ENCODE measurements at places on chromosomes 7 and 10.

GRCh38 chr10:48708144-48708543 is 23.5 kb downstream of the WDFY4 start:
- DNase-seq, result no peak
- H3K36me3 ChIP-seq, result no peaks in the 10 kb centered on the region
- H3K4me3 ChIP-seq, result no peak overlapping the region
- H3K27ac ChIP-seq, result no peak overlapping the region
- peaks cover 36% of the 10 kb centered on the region for H3K27me3 ChIP-seq

- H3K4me1 ChIP-seq, result no peaks in the 10 kb centered on the region
- no peak for DNase-seq
- H3K27me3 ChIP-seq, result no peaks in the 10 kb centered on the region
Measured at GRCh38 chr7:48760528-48761265, 163.7 kb upstream of the CDC14C start.

DNA sequence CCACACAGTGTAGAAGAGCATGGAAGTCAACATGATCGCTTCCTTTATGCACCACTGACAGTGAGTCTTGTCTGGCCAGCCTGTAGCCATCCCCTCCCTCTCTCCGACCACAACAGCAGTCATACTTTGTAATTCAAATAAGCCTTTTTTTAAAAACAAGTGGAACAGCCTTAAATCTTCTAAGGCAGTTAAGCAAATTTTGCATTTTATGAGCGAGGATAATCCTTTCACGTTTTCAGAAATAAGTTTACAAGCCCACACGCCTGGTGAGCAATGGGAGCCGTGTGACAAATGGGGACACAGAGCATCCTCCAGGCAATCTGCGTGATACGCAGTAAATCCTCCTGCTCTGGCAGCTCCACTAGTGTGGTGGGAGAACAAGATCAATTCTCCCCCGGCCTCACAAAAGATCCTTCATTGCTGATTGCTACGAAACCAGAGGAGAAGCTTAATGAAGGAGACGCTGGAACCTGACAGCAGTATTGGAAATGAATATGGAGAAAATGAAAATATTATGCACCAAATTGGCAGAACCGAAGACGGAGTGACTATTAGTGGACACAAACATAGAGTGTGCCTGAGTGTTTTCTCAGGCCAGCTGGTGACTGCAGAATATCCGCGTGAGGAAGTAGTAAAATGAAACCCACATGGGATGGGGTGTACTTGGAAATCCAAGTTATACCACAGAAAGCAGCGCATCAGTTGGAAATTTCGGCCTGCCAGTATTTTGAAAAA is 104.2 kb upstream of the CDCA7L start:
- H3K27ac ChIP-seq, result no peak overlapping the region
- H3K36me3 ChIP-seq, result no peaks in the 10 kb centered on the region
- peaks cover 61% of the 10 kb centered on the region for H3K27me3 ChIP-seq
- H3K4me1 ChIP-seq, result no peaks in the 10 kb centered on the region
- no peak overlapping the region for H3K4me3 ChIP-seq

- peaks cover 5% of the 10 kb centered on the region for H3K36me3 ChIP-seq
- DNase-seq, result no peak
- no peaks in the 10 kb centered on the region for H3K27me3 ChIP-seq
- peak overlapping the region; percentile 34 for H3K27ac ChIP-seq
Measured at GRCh38 chr7:139725077-139725476, 52.7 kb downstream of the HIPK2 start.

GRCh38 chr10:117134306-117135025 is 3.6 kb downstream of the VAX1 start:
- DNase-seq, result no peak
- peaks cover 11% of the 10 kb centered on the region for H3K36me3 ChIP-seq
- peaks cover 79% of the 10 kb centered on the region for H3K27me3 ChIP-seq
- no peak overlapping the region for H3K27ac ChIP-seq

DNA sequence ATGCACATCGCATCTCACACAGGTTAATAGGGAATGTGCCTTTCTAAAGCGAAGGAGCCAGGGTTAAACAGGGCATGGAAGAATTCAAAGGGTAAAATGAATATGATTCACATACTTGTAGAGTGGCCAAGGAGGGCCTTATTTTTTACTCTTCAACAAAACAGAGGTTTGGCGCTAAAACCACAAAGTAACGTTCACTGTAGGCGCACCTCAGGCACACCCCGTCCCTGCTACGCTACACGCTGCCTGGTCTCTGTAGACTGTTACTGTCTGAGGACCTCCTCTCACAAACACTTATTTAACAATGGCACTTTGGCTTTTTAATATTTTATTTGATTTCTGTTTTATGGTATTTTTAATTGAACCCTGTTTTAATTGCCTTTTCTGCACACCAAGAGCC is 462.1 kb upstream of the GALNT17 start:
- peaks cover 7% of the 10 kb centered on the region for H3K4me1 ChIP-seq
- H3K36me3 ChIP-seq, result no peaks in the 10 kb centered on the region
- peak overlapping the region; percentile 78 for H3K4me3 ChIP-seq
- H3K27me3 ChIP-seq, result no peaks in the 10 kb centered on the region
- peak overlapping the region; percentile 77 for H3K27ac ChIP-seq

- H3K27me3 ChIP-seq, result no peaks in the 10 kb centered on the region
- H3K4me1 ChIP-seq, result no peaks in the 10 kb centered on the region
- H3K36me3 ChIP-seq, result no peaks in the 10 kb centered on the region
- no peak overlapping the region for H3K4me3 ChIP-seq
Measured at GRCh38 chr10:126101736-126102135, 205.4 kb downstream of the FANK1 start.

- peaks cover 30% of the 10 kb centered on the region for H3K27me3 ChIP-seq
- H3K4me1 ChIP-seq, result peaks cover 3% of the 10 kb centered on the region
- H3K36me3 ChIP-seq, result no peaks in the 10 kb centered on the region
- no peak for DNase-seq
- H3K4me3 ChIP-seq, result no peak overlapping the region
Measured at GRCh38 chr7:104906556-104906955, 107.4 kb upstream of the KMT2E start.

DNA sequence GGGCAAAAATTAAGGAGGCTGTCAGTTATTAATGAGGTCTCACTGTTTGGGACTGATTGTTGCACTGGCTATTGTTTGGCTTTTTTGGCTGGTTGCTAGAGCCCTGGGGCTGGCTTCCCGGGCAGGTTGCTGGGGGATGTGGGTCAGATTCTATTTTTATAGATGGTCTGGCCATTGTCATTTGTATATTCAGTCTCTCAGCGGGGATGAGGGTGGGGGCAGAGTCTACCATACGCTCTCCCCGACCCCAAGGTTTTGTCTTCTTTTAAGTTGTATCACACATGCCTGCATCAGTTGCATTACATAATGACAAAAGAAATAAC is 84.3 kb upstream of the GRB10 start:
- DNase-seq, result no peak
- no peak overlapping the region for H3K4me3 ChIP-seq
- H3K36me3 ChIP-seq, result no peaks in the 10 kb centered on the region

- peaks cover 2% of the 10 kb centered on the region for H3K4me1 ChIP-seq
- no peak overlapping the region for H3K4me3 ChIP-seq
- H3K27me3 ChIP-seq, result peaks cover 4% of the 10 kb centered on the region
- DNase-seq, result no peak
- H3K27ac ChIP-seq, result no peak overlapping the region
Measured at GRCh38 chr10:114584419-114584818, 73.7 kb downstream of the ABLIM1 start.

GRCh38 chr10:50416881-50417280 is 165.6 kb upstream of the ASAH2 start:
- H3K27me3 ChIP-seq, result no peaks in the 10 kb centered on the region
- H3K4me1 ChIP-seq, result peaks cover 37% of the 10 kb centered on the region
- peak overlapping the region; percentile 43 for H3K27ac ChIP-seq
- peaks cover 2% of the 10 kb centered on the region for H3K36me3 ChIP-seq
- no peak for DNase-seq

DNA sequence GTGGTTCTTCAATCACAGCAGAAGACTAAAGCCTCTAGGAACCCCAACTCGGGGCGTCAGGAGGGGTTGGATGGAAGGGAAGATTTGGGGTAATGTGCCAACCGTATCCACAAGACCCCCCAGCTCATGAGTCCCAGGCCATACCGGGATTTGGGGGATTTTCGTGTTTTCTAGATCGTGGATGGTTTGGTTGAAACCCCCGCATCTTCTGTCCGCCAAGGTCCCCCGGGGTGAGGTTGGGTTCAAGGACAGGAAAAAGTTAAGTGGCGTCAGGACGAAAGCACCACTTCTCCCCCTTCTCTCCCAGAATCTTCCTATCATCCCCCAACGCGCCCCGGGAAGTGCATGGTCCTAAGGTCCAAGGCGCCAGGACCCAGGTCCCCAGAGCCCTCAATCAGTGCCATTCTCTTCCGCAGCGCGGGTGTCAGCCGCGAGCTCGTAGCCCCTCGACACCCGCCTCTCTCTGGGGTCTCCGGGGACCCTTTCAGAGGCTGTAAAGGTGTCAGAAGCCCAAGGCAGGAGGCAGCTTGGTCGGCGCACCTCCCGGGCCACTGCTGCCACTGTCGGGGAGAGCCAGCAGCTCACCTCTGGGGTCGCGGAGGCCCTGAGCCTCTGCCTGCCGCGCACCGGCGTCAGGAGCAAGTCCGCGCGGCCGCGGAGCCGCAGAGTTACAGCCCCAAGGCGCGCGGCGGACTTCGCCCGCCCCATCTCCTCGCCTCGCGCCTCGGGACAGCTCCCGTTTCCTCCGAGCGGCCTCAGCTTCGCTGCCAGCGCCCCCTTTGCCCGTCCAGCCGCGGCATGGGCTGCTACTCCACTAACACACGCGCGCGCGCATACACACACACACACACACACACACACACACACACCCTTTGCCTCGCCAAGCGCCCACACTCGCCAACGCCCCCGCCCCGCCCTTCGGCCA is 1.5 kb downstream of the MKX start:
- peaks cover 6% of the 10 kb centered on the region for H3K36me3 ChIP-seq
- H3K4me3 ChIP-seq, result peak overlapping the region; percentile 88
- DNase-seq, result peak; percentile 11

DNA sequence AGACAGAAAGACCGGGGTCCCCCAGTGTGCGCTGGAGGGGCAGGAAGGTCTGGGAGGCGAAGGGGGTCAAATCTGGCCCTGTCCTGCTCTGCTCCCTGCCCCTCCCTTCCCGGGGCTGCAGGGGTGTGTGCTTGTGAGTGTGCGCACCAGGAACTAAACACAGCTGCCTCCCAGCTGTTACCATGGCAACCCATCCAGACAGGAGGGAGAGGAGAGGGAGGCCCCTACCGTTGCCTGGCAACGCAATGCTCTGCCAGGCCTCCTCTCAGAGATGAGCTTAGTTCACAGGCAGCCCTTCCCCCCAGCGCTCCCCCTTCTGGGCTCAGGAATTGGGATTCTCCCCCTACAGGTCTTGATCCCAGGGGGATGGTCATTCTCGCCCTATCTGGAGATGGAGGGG is 6.1 kb downstream of the NYAP1 start:
- no peaks in the 10 kb centered on the region for H3K27me3 ChIP-seq
- H3K4me1 ChIP-seq, result peaks cover 22% of the 10 kb centered on the region
- no peak overlapping the region for H3K4me3 ChIP-seq
- H3K36me3 ChIP-seq, result no peaks in the 10 kb centered on the region

DNA sequence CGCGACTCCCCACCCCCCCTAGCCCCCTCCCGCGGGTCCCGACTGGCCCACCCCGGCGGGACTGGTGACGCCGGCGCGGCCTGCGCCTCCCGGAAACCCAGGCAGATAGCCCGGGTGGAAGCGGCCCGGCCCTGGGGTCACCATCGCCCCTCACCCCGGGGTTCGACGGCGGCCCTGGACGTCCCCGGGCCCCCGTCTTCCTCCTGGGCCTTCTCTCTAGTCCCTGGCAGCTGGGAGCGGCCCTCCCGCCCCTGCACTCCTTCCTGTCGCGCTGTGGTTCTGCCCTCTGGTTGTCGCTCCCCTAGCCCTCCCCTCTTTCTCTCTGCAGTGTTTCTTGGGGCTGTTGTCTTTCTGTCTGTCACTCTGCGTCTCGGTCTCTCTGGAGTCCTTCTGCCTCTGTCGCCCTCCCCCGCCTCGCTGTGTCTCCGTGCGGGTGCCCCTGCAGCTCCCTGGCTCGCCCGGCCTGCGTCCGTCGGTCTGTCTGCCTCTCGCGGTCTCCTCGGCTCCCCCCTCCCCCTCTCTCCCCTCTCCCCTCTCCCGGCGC is 90.5 kb upstream of the PAX2 start:
- peaks cover 76% of the 10 kb centered on the region for H3K27me3 ChIP-seq
- no peak for DNase-seq
- H3K4me3 ChIP-seq, result peak overlapping the region; percentile 92
- H3K36me3 ChIP-seq, result peaks cover 22% of the 10 kb centered on the region

- no peaks in the 10 kb centered on the region for H3K27me3 ChIP-seq
- DNase-seq, result no peak
- H3K36me3 ChIP-seq, result no peaks in the 10 kb centered on the region
- H3K4me3 ChIP-seq, result no peak overlapping the region
- no peaks in the 10 kb centered on the region for H3K4me1 ChIP-seq
Measured at GRCh38 chr7:70034999-70035398, 436.7 kb downstream of the AUTS2 start.

- no peaks in the 10 kb centered on the region for H3K27me3 ChIP-seq
- DNase-seq, result no peak
- peaks cover 2% of the 10 kb centered on the region for H3K4me1 ChIP-seq
- H3K27ac ChIP-seq, result no peak overlapping the region
- no peaks in the 10 kb centered on the region for H3K36me3 ChIP-seq
Measured at GRCh38 chr10:7027237-7027912, 383.5 kb downstream of the SFMBT2 start.

DNA sequence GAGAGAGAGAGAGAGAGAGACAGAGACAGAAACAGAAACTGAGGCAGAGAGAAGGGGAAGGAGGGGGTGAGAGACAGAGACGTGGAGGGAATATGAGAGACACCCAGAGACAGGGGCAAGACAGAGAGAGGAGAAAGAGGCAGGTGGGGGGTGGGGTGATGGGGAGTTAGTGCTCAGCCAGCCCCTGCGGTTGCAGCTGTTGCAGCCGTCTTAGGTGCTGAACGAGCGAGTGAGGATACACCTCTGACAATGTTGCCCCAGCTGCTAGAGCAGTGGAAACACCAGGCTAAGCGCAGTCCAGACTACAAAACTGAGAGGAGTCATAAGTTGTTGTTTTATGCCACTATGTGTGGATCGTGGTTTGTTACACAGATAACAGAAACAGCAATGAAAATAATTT is 328.2 kb upstream of the SHH start:
- no peaks in the 10 kb centered on the region for H3K36me3 ChIP-seq
- DNase-seq, result no peak
- H3K4me3 ChIP-seq, result no peak overlapping the region
- no peak overlapping the region for H3K27ac ChIP-seq
- peaks cover 44% of the 10 kb centered on the region for H3K27me3 ChIP-seq
- no peaks in the 10 kb centered on the region for H3K4me1 ChIP-seq

GRCh38 chr10:36451391-36451970 is 673.9 kb upstream of the ANKRD30A start:
- no peak for DNase-seq
- H3K4me3 ChIP-seq, result no peak overlapping the region
- H3K27ac ChIP-seq, result no peak overlapping the region
- H3K36me3 ChIP-seq, result no peaks in the 10 kb centered on the region
- no peaks in the 10 kb centered on the region for H3K4me1 ChIP-seq

GRCh38 chr7:44990109-44991023 is 9.6 kb upstream of the CCM2 start:
- H3K4me1 ChIP-seq, result peaks cover 33% of the 10 kb centered on the region
- DNase-seq, result no peak
- no peak overlapping the region for H3K27ac ChIP-seq

GRCh38 chr7:5425507-5426225 is 2.0 kb upstream of the TNRC18 start:
- H3K4me1 ChIP-seq, result peaks cover 27% of the 10 kb centered on the region
- peaks cover 47% of the 10 kb centered on the region for H3K27me3 ChIP-seq
- peak overlapping the region; percentile 88 for H3K4me3 ChIP-seq

- no peak for DNase-seq
- H3K4me1 ChIP-seq, result peaks cover 7% of the 10 kb centered on the region
- H3K4me3 ChIP-seq, result no peak overlapping the region
- H3K27ac ChIP-seq, result no peak overlapping the region
Measured at GRCh38 chr7:100561491-100562194, 12.1 kb downstream of the SAP25 start.

- no peaks in the 10 kb centered on the region for H3K27me3 ChIP-seq
- H3K27ac ChIP-seq, result no peak overlapping the region
- no peaks in the 10 kb centered on the region for H3K4me1 ChIP-seq
- H3K4me3 ChIP-seq, result no peak overlapping the region
- H3K36me3 ChIP-seq, result no peaks in the 10 kb centered on the region
Measured at GRCh38 chr10:52650873-52651272, 121.7 kb downstream of the MBL2 start.

All from T-helper 17 cell (primary cell).